ENCODE measurements at places on chromosomes 12 and 14. TPM values are rescaled to one million over a fixed set of nuclear protein-coding genes. Genes with fewer than 3 reads are reported as not detected.

- DNase-seq: no peak
Observed at GRCh38 chr14:22781301-22781991, 15.0 kb downstream of the OXA1L start.

- DNase-seq: no peak
Observed at GRCh38 chr12:59444932-59445331, 150.9 kb upstream of the SLC16A7 start.

GRCh38 chr12:6450091-6450868 lies 1.6 kb upstream of the TAPBPL start:
- peak; percentile 90 for DNase-seq

GRCh38 chr12:75908961-75909605 lies 122.5 kb downstream of the PHLDA1 start:
- DNase-seq: peak; percentile 75

- DNase-seq: no peak
Observed at GRCh38 chr14:61505815-61506809, 184.7 kb downstream of the PRKCH start.

DNA sequence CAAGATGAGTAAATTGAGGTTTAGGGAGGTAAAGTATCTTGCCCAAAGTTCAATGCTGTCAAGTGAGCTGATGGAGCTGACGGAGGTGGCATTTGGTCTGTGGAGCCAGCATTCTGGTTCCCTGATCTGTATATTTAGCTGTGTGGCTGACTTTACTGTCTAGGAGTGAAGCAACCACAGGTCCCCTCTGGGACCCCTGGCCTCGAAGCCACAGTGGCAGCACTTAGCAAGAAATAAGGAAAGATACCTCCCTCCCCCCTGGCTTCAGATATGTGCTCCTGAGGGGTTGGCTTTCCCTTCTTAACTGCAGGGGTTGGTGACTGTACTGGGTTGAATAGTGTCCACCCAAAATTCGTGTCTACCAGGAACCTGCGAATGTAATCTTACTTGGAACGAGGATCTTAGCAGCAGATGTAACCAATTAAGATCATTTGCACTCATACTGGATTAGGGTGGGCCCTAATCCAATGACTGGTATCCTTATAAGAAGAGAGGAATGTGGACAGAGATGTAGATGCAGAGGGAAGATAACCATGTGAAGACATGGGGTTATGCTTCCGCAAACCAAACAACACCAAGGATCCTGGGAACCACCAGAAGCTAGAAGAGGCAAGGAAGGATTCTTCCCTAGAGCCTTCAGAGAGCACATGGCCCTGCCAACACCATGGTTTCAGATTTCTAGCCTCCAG lies 2.0 kb upstream of the ACVR1B start:
- DNase-seq: no peak

GRCh38 chr12:71194657-71195056 lies 36.9 kb upstream of the TSPAN8 start:
- no peak for DNase-seq

GRCh38 chr12:108324351-108325017 lies 14.6 kb downstream of the CMKLR1 start:
- no peak for DNase-seq

- no peak for DNase-seq
Observed at GRCh38 chr14:104467236-104467635, 112.3 kb upstream of the C14orf180 start.

DNA sequence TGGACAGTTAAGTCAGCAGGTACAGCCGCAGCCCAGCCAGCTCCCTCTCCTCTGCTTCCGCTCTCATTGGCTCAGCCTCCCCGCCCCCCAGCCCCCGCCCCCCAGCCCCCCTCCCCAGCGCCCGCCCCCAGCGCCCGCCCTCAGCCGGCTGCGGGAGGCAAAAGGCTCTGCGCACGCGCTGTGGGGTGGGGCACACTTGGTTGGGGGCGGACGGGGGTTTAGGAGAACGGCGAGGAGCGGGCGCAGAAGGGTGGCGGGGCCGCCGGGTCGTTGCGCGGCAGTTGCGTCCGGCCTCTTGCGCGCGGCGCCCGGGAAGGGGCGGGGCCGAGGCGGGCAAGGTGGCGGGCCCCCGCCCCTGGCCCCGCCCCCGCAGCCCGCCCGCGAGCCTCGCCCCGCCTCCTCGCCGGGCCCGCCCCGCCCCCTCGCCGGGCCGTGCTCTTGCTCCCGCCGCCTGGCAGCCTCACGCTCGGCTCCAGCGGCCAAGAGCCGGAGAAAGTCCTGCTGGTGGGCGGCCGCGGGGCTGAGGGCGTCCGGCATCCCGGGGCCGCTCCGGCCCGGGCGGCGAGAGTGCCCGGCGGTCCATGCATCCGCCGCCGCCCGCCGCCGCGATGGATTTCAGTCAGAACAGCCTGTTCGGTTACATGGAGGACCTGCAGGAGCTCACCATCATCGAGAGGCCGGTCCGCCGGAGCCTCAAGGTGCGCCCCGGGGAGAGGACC lies at the start of gene PPP4R4:
Gene PPP4R4 (plus strand): TSS at position 438 of the 719 bp plus-strand sequence. CDS start 144 bp downstream, at position 582.
- peak; percentile 83 for DNase-seq

GRCh38 chr12:92608151-92609091 lies 94.4 kb upstream of the PLEKHG7 start:
- peak; percentile 56 for DNase-seq

- no peak for DNase-seq
Observed at GRCh38 chr14:101112351-101113107, 209.0 kb upstream of the RTL1 start.

DNA sequence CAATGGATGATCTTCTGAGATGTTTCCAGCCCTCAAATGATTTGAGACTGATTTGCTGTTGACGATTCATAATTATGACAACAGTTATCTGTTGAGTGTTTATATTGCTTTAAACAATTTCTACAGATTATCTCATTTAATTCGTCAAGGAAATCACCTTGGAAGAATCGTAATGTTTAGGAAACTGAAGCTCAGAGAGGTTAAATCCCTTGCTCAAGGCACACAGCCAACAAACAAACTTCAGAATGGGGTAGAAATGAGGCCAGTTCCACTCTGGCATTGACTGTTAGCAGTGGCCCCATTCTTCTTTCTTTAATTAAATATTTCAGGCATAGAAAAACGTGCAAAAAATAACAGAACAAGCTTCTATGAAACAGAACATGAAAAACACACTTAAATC lies 4.0 kb upstream of the WSCD2 start:
- DNase-seq: no peak

GRCh38 chr14:56854325-56854724 lies 44.0 kb upstream of the OTX2 start:
- no peak for DNase-seq

GRCh38 chr14:91155626-91156089 lies 41.8 kb downstream of the DGLUCY start:
- no peak for DNase-seq

- DNase-seq: peak; percentile 66
Observed at GRCh38 chr14:24411443-24412389, 12.9 kb downstream of the NYNRIN start.

GRCh38 chr14:69094481-69094880 lies 58.4 kb downstream of the DCAF5 start:
- DNase-seq: peak; percentile 35

DNA sequence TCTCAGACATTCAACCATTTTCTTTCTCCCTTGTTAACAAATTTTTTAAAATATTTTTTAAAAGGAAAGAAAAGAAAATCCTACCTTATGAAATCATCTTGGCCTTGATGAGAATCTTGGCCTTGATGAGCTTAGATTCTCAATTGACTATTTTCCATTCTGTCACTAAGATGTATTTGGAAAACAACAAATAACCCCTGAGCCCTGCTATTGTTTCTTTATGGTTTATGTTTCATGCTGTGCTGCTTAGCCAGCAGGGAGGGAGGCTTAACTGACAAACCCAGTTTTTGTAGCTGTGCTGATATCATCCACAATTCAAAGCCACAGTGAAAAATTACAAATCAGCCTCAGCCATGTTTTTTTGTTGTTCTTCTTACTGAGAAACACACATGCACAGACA lies 404.1 kb downstream of the RAD51B start:
- DNase-seq: no peak

DNA sequence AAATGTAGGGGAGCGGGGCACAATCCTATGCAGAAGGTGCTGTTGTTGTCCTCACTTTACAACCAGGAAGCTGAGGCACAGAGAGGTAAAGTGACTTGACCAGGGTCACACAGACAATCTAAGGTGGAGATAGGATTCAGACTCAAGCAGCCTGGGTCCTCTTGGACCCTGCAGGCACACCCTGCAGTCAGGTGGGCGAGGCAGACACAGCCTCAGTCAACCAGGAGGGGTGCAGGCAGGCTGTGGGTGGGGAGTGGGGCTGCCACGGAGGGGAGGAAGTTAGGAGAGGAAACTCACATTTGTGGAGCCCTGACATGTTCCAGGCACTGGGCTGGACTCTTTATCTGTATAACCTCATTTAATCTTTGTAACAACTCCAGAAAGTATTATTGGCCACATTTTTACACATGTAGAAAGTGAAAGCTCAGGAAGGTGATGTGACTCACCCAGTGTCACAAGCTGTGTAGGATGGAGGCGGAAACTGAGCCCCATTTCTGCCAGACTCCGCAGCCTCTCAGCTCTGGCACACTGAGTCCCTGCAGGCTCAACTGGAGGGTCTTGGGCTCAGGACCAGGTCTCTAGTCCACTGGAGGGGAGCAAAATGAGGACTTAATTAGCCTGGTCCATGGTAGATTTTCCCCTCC lies 24.9 kb upstream of the CHGA start:
- no peak for DNase-seq

DNA sequence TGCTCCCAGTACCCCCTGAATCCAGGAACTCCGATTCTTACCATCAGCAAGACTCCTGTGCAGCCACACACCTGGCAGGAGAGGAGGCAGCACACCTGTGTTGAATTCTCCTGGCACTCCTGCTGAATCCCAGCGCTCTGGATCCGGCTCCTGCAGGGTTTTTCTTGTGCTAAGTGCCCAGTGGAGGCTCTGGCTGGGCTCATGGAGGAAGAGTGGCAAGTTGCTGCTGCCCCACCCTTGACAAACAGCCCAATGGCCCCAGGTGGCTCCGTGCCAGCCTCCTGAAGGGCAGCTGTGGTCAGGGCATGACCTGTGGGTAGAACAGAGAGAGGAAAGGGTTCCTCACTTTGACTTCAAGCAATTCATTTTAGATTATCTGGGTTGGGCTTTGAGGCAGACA lies 20.0 kb downstream of the CRACR2A start:
- no peak for DNase-seq

GRCh38 chr14:67622675-67623074 lies 3.0 kb downstream of the ARG2 start:
- peak; percentile 86 for DNase-seq

DNA sequence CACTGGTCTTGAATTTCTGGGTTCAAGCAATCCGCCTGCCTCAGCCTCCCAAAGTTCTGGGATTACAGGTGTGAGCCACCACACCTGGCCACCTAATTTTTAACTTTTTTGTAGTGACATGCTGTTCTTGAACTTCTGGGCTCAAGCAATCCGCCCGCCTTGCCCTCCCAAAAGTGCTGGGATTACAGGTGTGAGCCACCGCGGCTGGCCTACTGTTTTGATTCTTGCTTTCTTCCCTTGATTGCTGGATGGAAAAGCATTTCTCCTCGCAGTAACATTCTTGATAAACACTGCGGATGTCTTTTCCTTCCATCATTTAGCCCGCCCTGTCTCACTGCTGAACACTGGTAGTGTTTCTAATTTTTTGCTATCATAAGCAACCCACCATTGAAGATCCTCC lies 72.9 kb downstream of the RBM19 start:
- DNase-seq: no peak

DNA sequence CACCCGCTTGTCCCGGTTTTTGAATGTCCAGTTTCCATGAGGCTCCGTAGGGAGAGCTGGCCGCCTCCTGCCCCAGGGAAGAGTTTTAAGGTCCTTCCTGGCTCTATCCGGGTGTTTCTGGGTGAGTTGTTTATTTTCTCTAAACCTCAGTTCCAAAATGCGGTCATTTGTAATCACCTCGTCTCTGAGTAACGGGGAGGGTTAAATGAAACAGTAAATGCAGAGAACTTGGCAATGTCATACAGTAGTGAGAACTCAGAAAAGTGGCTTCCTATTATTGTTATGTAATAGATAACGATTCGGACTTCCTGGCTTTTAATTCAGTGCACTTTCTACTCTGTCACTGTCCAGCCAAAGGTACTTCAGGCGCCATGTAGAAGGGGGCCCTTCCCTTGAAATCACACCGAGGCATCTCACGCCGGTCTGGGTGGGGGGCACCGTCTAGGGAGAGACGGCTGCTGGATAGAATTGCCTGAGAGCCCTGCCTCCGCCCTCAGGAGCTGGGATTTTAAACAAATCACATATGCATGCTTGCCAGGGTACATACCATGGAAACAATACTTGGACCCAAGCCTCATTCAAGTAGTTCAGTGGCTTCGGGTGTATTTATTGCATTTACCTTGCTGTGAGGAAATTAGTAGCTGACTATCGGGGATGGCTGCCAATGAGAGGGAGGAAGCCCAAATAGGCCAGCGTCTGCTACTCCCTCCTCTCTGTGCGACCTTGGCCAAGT lies 26.4 kb downstream of the NOS1 start:
- no peak for DNase-seq

DNA sequence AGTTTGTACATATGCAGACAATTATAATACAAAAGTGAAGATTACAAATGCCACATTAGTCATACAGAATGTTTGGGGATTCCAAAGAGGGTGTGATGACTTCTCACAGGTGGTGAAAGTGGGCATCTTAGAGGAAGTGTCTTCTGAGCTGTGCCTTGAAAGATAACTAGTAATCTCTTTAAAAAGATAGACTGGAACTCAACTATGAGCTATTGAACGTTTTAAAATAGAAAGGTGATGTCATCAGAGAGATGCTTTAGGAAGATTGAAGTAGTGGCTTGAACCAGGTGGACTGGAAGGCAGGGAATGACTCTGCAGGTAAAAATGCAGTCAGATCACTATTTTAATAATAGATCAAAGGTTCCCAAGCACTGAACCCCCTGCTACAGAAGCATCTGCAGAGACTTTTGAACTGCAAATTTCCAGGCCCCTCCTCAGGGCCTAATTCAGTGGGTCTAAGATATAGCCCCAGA lies 50.3 kb downstream of the SYT1 start:
- peak; percentile 25 for DNase-seq

- no peak for DNase-seq
Observed at GRCh38 chr12:107066691-107067090, 26.7 kb downstream of the CRY1 start.

Gene EXOC3L4
- 0.72 TPM for total RNA-seq

Gene POTEM
- total RNA-seq: not detected

Gene GSC
- total RNA-seq: 0.96 TPM

Gene GPR162
- total RNA-seq: 1.9 TPM

Gene GARIN6
- 0.24 TPM for total RNA-seq

Gene CGRRF1
- 23.4 TPM for total RNA-seq

Gene C14orf180
- total RNA-seq: 5.1 TPM

Gene SERPINA5
- total RNA-seq: 0.24 TPM

Gene CIT
- total RNA-seq: 17.8 TPM

Data from umbilical cord (tissue), 2 donors.